Activated CD8-positive, alpha-beta memory T cell treated with anti-CD3 and anti-CD28 coated beads for 1 hour (primary cell): ENCODE measurements at places on chromosomes 1 and 21.

DNA sequence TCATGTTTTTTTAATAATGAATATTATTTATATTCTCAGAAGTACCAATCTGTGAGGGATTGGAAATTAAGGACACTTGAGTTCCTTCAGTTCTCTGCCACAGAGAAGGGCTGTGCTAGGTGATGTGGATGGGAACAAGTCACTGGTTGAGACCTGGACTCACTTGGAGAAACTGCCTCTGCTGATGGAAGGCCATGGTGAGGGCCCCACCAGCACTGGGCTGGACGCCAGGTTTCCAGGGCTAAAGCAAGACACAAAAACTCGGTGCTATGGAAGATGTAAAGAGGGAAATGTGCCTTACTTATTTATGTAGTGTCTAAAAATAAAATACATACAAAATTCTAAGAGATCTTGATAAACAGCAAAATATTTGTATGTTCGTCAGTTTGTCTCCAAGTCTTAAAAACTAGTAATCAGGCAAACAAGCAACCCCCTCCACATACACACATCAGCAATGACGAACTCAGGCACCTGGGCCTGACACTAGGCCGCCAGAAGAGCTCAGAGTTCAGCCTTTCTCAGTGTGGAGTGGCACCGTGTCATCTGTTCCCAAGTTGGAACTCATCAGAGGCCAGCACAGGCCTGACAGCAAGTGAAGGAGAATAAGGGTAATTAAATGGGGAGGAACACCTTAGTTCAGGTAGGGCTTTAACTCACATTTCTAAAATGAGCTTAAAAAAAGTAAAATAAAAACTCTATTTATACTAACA, 19.6 kb downstream of the SIPA1L2 start:
- no peak for DNase-seq

GRCh38 chr1:7247158-7247557, 461.9 kb downstream of the CAMTA1 start:
- DNase-seq: no peak

DNA sequence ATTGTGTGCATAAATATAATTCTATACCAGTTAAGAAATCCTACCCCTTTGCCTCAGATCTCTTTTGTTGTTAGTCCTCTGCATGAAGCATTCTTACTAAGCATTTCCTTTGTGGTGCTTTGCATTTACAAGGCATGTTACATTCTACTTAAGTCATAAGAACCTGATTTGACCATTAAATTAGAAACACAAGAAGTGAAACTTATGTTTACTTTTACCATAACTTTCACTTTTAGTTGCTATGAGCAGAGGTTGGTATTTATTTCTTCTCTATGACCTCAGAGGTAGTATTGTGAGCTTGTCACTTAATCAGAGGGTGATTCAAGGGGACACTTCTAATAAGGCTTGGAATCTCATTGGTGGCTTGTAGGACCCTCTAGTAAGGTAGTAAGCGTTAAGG, 9.0 kb downstream of the FAM20B start:
- no peak for DNase-seq

GRCh38 chr1:9413877-9414213, 121.2 kb downstream of the SPSB1 start:
- no peak for DNase-seq

DNA sequence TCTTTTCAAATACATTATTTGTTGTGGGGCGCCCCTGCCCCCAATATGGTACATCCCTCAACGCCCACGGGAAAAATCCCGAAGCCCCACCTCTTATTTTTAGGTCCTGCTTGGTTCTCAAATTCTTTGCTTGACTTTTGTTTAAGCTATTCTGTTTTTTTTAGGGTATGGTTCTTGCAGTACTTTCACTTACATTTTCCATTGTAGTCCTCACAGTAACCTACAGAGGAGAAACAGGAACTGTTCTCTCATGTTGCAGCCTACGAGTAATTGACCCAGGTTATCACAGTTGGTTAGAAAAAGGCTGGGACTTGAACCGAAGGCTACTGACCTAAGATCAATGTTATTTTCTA, 697 bp upstream of the C21orf91 start:
- no peak for DNase-seq

- DNase-seq: no peak
Observed at GRCh38 chr1:188642704-188643103, 1814.0 kb downstream of the PLA2G4A start.

DNA sequence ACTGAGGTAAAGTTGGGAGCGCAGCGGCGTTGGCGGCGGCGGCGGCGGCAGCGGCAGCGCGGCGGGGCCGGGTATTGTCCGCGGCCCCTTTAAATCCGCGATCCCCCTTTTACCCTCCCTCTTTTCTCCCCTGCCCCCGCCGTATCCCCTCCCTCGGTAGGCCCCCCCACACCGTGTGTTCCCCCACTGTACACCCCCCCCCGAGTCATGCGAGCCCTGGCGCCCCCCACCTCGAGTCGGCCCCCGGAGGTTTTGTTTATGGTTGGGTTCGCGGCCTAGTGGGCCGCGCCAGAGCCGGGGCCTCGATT, 169 bp downstream of the UBAP2L start:
- DNase-seq: no peak

DNA sequence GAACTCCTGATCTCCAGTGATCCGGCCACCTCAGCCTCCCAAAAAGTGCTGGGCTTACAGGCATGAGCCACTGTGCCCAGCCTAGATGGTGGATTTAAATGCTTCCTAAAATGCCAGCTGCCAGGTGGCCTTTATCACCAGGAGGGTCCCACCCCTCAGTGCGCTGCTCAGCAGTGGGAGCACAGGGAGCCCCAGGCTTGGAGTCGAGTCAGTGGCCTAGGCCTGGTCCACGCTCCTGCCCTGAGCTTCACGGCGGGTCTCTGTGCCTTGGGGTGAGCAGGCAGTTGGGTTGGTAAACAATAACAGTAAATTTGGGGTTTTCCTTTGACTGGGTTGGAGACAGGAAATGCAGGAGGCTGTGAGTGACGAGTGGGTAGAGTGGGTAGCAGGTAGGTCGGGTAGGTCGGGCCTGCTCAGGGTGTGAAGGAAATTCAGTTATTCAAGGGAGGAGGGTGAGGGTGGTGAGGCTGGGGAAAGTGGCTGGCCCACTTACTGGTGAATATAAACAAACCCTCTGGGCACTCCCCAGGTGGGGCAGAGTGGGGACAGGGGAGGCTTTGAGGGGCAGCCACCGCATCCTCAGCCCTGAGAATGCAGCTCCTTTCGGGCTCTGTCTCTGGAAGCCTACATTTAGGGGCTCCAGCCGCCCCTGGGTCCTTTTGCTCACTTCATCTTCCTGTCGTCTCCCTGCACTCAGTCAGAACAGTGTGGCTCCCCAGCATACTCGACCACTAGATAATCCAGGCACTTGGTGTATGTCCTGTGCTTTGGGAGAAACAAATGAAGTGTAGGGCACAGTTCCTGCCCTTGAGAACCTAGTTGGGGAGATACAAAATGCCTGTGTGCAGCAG, 33.5 kb upstream of the IL19 start:
- DNase-seq: peak; percentile 15

DNA sequence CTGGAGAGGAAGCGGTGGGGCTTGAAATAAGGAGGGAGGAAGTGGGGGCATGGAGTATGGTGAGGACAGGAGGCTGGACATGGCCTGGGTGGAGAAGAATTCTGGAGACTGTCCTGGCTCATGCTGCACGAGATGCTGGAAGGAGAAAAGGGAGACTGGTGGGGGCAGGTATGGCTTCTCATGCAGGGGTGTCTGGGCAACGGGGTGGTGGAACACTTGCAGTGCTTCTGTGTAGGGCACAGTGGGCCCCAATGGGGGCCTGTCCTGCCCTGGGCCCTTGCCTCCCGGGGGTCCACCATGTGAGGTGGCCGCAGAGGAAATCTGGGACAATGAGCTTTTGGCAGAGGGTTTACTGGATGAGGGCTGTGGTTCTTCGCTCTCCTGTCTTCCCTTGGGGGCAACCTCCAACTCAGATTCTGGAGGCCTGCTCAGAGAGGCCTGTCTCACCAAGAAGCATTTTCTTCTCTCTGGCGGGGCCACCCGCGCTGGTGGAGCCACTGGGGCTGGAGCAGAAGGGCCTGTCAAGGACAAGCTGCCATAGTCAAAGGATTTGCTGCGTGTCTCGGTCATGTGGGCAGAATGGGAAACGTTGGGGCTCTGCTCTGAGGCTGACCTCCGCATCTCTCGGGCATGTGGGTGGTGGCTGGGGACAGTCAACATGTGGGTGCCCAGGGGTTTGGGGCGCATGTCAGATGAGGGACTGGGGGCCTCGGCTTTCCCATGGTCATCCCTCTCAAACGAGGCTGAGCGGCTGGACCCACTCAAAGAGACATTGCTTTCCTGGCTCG, 96.9 kb upstream of the EDN2 start:
- no peak for DNase-seq
